ENCODE measurements at places on chromosomes 4 and X.

DNA sequence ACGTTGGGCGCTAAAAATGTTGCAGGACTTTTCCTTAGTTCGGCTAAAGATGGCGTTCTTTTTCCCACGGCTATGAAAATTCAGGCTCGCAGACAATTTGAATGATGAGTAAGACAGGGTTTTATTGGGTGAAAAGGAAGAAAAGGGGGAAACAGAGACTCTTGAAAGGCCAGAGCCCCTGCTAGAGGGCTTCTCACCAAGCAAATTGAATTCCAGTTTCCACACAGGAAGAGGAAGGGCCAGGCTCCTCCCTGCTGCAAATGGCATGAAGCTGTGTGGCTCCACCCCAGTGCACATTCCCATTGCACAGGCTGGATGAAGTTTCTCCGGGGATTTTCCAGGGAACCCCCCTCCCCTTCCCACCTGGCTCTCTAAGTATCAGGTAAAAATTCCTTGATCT lies 210.9 kb downstream of the KLHL4 start:
- no peak for DNase-seq

DNA sequence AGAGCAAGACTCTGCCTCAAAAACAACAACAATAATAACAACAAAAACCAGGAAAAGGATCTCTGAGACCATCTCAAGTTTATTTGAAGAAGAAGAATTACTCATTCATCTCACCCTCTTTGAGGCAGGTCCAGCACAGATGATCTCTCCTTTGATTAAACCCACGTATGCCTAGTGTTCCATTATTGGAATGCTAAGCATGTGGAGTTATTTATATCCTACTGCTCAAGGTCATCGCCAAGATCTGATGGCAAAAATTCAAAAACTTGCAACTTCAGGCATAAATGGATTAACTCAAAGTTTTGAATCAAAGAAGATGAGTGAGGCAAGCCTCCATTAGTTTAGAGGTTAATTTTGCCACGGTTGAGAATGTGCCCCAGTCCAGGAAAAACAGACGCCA lies 184.2 kb downstream of the DHRSX start:
- no peak for DNase-seq

- DNase-seq = no peak
Observed at GRCh38 chr4:90889171-90889570, 762.0 kb downstream of the CCSER1 start.

- no peak for DNase-seq
Observed at GRCh38 chr4:13309751-13310150, 174.4 kb downstream of the RAB28 start.

GRCh38 chrX:139332441-139332840 lies 198.1 kb upstream of the F9 start:
- no peak for DNase-seq

DNA sequence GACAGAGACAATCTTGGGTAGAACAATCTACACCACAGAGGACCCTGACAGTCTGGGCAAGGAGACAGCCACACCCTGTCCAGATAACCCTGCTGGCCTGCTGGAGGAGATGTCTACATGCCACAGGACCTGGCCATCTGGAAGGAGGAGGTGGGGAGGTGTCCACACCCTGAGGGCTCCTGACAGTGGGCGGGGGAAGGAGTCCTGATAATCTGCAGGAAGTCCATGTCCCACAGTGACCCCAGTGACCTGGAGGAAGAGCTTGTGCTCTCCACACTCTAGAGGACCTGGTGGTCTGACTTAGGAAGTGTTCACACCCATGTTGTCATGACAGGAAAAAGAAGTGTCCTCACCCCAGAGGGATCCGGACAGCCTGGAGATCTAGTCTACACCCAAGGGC lies 5.5 kb downstream of the SUV39H1 start:
- DNase-seq = no peak

DNA sequence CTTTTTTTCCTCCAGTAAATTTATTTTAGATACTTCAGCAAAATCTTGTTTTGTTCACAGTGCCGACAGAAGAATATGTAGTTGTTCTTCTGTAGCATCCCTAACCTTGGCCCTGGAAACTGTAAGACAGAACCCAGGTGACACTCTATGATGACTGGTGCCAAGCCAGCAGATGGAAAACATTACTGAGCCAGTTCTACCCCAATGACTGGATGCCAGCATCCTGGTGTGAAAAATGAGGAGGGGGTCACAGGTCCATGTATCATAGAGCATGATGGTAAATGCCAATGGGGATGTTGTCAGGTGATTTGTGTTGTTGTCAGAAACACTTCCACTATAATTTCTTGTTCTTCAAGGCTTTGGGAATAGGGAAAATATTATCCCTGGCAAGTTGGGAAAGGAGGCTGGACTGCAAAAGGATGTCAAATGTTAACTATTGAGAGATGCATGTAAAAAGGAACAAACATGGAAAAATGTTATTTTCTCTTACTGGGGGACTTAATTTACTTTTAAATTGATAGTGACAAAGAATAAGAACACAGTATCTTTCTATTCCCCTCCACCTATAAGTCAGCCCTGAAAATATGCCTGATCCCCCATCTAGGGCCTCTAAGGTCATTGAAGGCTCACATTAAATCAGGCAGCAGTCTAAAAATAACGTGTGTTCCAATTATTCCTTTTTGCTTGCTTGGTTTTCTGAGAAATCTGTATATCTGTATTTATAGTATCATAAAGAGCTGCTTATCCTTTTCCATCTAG lies 159.8 kb downstream of the RASL11B start:
- peak; percentile 85 for DNase-seq

DNA sequence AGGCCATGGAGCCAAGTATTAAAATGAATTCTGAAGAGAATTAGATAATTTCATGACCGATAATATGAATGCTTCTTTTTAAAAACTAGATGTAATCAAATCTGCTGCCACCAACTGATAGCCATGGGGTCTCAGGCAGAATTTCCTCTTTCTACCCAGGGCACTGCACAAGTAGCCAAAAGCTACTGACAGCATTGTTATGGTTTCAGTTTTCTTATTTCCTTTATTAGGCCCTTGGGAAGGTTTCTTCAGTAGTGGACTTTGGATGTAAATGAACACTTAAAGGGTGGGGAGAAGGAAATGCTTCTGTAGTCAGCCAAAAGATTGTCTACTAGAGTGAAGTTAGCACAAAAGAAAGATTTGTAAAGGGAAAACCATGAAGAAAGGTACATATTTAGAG lies 686.0 kb downstream of the ADGRL3 start:
- no peak for DNase-seq

- peak; percentile 7 for DNase-seq
Observed at GRCh38 chr4:173990126-173990868, 293.2 kb downstream of the FBXO8 start.

GRCh38 chr4:24949970-24950369 lies 37.1 kb upstream of the CCDC149 start:
- DNase-seq = peak; percentile 42

GRCh38 chr4:35824231-35824630 lies 420.1 kb downstream of the ARAP2 start:
- no peak for DNase-seq

- DNase-seq = peak; percentile 79
Observed at GRCh38 chrX:75781611-75782010, 3.4 kb downstream of the MAGEE2 start.

GRCh38 chr4:6343939-6344408 lies 74.3 kb downstream of the WFS1 start:
- peak; percentile 35 for DNase-seq

DNA sequence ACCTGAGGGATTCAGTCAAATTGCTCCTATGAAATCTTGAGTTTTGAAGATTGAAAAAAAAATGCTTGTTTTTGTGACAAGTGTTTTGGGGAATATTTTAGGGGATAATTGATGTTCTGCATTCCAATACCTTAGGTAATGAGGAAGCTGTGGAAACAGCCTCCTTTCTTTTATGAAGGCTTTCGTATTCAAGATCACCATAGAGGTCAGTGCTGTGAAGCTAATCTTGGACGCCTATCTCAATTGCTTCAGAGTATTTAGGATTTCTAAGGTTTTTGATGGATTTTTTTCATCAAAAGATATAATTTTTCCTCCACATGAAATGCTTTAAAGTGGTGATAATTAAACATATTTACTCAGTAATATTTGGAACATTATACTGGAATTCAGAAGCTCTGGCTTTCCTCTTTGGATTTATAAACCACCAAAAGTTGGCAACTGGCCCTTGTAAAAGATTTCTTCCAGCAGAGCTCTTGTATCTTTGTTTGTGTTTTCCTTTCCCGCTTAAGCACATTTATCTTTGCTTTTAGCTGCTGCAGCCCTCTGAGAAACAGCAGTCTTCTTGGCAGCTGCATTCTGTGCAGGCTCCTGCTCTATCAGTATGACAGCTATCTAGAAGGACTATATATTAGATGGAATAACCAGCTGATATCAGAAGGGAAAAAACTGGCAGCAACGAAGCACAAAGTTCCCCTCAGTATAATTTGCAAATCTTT lies 63.7 kb downstream of the HMGB2 start:
- peak; percentile 72 for DNase-seq

DNA sequence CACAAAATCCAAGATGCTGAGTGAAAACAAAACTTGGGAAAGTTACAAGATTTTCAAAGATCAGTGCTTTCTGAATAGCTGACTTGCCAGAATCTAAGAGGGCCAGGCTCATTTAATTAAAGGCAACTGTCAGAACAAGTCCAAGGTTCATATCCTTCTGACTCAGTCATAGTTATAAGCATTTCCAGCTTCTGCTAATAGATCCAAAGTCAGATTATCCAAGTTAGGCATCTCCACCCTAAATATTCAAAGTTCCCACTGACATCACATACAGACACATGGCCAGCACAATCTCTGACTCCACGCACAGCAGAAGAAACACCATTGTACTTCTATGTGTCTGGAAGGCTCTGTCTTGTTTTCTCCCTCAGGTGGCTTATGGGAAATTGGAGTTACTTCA lies 41.8 kb downstream of the GASK1B start:
- no peak for DNase-seq

- no peak for DNase-seq
Observed at GRCh38 chr4:152307669-152308068, 228.2 kb downstream of the FBXW7 start.

DNA sequence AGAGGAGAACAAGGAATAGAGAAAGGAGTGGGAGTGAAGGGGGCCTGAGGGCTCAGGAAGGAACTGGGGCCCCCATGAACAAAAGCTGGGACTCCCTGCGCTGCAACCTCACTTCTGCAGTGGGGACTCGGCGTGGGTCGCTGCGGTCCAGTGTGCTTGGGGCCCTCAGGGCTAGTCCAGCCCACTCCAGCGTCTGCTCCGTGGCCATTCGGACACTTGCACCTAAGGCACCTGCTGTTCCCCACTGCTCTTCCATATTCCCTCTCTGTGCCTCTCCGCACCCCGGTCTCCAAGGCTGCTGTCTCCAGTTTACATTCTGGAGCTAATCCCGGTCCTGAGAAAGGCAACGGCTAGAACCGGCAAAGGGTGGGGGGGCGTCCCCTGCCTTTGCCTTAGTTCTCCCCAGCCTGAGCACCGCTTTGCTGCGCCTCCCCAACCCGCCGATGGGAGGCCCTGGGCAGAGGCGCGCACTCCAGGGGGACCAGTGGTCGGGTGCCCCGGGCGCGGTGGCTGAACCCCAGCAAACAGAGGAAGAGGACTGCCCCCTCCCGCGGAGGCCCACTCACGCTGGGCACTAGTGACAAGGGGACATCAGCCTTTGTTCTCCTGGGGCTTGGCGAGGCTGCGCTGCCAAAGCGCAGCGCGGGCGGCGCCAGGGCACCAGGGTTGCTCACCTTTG lies 327.7 kb upstream of the F9 start:
- no peak for DNase-seq

GRCh38 chrX:153445106-153445855 lies 575 bp downstream of the TREX2 start:
- no peak for DNase-seq

- no peak for DNase-seq
Observed at GRCh38 chr4:183576701-183577404, 72.0 kb downstream of the ING2 start.

DNA sequence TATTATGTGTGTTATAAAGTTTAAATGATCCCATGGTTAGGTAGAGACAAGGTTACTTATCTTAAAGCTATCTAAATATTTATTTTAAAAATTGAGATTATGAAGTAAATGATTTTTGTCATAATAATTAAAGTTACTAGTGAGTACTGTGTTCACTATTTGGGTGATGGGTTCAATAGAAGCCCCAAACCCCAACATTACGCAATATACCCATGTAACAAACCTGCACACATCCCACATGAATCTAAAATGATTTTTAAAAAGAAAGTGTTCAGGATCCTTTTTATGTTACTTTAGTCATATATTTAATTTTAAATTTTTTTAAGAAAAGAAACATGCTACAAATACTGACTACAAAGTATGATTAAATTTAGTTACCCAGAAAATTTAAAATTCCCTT lies 193.9 kb downstream of the TLL1 start:
- DNase-seq = no peak

- peak; percentile 69 for DNase-seq
Observed at GRCh38 chrX:51894697-51895336, 1.4 kb downstream of the MAGED1 start.

DNA sequence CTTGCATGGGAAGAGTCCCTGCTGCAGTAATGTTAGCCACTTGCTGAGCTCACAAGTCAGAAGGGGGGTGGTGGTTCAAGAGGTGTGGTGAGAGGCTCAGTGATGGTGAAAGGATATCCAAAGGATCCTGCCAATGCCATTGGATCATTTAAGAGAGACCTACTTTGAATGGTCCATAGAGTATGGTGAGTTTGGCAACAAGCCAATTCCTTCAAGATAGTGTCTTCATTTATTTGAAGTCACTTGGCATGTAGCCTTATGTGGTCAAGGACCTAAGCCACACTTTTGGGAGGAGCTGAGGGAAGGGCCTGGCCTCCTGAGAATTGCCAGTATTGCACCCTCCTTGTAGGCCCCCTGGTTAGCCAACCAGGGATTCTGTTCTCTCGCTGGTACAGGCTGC lies 87.9 kb downstream of the TSPAN7 start:
- no peak for DNase-seq

DNA sequence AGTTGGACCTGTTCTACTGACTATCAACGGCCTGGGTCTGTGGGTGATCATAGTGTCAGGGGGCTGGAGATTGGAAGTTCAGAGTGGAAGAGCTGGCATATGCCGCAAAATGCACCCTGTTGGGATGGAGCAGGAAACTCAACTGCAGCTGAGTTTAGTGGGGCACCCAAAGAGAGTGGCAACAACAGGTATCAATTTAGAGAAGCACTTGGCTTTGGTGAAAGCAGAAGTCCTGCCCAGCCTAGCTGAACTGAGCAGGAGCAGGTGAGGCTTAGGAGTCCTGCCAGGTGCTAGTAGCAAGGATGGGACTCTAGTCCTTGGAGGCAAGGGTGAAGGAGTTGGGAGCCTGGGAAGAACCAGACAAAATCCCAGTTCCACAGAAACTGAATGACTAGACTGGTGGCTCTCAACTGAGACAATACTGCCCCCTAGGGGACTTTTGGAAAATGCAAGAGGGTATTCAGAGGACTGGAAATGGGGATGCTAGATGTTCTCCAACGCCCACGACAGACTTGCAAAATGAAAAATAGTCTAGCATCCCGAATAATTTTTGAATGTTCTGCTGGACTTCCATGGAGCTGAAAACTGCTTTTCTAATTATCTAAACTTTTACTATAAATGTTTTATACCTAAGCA lies 49.4 kb downstream of the RTL9 start:
- DNase-seq = peak; percentile 57

DNA sequence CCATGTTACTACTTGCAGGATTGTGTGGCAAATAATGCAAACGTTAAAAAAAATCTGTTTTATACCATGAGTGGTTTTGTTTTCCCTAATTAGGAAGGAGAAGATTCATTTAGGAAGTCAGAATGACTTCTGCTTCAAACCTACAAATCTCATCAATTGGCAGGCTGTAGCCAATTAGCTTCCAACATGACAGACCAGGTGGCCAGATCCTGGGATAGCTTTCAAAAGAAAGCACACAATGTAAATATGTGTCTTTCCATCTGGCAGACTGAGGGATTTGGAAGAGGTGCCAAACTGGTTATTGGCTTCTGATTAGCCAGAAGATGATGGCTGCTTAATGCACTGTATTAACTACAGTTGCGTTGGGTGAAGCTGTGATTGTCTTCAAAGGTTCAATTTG lies 432.8 kb downstream of the ANKRD50 start:
- DNase-seq = peak; percentile 25
